CD4-positive, alpha-beta T cell treated with Interleukin-21 for 1 hour (primary cell): ENCODE measurements at places on chromosomes 13 and 19.

DNA sequence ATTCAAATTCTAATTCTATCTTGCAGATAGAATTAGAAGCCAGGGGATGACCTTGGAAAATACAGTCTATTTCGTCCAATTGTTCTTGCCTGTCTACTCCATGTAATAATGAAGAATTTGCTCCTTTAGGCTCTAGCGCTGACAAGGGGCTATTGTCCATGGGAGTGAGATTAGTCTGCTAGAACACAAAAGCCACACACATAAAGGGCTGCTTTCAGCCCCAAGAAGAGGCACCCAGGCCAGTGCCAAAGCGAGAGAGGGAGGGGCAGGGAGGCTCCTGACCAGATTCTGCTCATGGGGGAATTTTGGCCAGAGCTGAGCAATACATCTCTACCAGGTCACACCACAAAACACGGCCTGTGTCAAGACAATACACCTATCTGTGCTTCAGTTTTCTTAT lies 1306.9 kb downstream of the UQCRFS1 start:
- DNase-seq, result no peak

GRCh38 chr19:14168259-14168972 lies 32.0 kb upstream of the ASF1B start:
- no peak for DNase-seq

GRCh38 chr13:97231118-97231828 lies 9.1 kb downstream of the MBNL2 start:
- DNase-seq, result no peak

GRCh38 chr13:99196466-99197116 lies 4.1 kb upstream of the UBAC2 start:
- DNase-seq, result peak; percentile 62

GRCh38 chr19:10418235-10418484 lies 2.2 kb upstream of the PDE4A start:
- DNase-seq, result no peak

DNA sequence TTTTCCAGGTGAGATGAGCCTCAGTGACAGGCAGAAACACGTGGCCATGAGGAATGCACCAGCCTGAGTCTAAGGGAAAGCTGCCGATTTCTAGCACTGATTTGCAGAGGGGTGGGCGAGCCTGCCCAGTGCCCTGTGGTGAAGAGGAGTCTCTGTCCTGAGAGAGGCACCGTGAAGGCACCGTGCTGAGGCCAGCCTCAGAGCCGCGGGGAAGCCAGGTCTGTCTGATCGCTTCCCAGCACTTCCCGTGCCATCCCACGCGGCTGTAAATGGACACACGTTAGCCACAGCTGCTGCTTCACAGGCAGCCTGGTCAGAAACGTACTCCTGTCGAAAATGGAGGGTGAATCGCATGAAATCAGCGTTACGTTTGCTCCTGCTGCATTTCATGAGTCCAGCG lies 79.8 kb downstream of the ATP11A start:
- DNase-seq, result no peak

- no peak for DNase-seq
These were observed 1.5 kb downstream of the PDS5B start for GRCh38 chr13:32587811-32588170.

GRCh38 chr13:30071969-30072817 lies 221.8 kb upstream of the UBL3 start:
- no peak for DNase-seq

GRCh38 chr13:59691501-59692066 lies 472.1 kb downstream of the DIAPH3 start:
- DNase-seq, result no peak

GRCh38 chr19:33416307-33417215 lies 43.1 kb downstream of the CEBPG start:
- peak; percentile 65 for DNase-seq

DNA sequence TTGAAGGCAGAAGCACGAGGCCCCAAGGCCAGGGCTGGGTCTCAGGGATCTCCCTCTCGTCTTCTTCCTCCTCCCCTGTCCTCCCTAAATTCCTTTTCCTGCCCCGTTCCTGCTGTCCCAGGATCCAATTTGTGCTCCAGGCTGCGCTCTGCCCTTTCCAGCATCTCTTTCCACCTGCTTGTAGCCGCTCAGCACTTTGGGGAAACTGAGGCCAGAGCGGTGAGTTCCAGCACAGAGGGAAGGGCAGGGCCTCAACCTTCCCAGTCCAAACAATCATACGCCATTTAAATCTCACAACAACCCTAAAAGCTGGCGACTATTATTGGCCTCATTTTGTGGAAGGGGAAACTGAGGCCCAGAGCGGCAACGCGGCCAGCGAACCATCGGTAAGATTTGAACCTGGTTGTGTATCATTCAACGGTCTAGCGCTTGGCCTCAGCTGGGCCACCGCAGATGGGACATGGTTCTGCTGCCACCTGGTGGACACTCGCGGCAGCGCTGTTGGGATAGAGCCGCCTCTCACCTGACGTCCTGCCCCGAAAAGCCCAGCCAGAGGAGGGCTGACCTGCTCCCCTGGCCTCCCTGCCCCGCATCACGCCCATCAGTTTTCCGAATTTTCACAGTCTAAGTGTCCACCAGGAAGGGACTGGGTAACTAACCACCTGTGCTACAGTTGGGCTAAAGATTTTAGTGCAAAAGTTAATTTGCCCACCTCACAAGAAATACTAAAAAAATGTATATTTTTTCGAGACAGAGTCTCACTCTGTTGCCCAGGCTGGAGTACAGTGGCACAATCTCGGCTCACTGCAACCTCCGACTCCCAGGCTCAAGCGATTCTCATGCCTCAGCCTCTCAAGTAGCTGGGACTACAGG lies 4.2 kb upstream of the RPL18A start:
- peak; percentile 89 for DNase-seq

DNA sequence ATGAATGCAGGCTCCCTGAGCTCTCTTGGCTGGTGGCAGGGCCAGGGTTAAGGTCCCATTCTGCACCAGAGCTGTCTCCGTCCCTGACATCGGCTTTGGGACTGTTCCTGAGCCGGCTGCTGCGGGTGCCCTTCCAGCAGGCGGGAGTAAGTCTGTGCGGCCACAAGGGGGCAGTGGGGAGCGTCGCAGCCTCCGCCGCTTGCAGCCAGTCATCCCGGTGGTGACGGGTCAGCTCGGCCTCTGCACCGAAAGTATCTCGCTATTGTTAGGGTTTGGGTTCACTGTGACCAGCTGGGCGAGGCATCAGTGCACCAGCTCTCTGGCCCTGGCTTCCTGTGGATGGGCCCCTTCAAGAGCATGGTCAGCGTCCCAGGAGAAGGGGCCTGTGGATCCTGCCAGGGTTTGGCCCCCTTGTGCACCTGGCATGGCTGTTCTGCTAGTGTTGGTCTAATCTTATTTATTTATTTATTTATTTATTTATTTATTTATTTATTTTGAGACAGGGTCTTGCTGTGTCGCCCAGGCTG lies 15.1 kb downstream of the NDUFB7 start:
- peak; percentile 71 for DNase-seq

- DNase-seq, result no peak
These were observed 12.0 kb downstream of the B3GNT8 start for GRCh38 chr19:41415154-41415571.

DNA sequence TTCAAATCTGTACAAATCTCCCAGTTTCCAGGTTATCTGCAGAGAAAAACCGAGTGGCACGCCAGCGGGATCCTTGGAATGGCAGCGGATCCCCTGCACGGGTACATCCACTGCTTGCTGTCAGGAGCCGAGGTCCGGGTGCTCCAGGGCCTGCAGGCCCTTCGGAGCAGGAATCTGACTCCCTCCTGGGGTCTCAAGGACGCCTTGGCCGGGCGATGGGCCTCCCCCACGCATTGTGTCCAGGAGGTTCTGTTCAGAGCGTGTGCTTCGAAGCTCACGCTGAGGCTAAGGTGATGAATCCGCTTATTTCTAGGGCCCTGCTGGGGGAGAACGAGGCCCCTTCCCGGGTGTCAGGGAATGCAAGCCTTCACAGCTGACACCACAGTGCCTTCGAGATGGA lies 148.9 kb downstream of the SOX1 start:
- DNase-seq, result no peak

- no peak for DNase-seq
These were observed 192.6 kb downstream of the PCDH17 start for GRCh38 chr13:57824121-57824520.

- no peak for DNase-seq
These were observed 2.3 kb upstream of the GPR12 start for GRCh38 chr13:26762745-26763345.

DNA sequence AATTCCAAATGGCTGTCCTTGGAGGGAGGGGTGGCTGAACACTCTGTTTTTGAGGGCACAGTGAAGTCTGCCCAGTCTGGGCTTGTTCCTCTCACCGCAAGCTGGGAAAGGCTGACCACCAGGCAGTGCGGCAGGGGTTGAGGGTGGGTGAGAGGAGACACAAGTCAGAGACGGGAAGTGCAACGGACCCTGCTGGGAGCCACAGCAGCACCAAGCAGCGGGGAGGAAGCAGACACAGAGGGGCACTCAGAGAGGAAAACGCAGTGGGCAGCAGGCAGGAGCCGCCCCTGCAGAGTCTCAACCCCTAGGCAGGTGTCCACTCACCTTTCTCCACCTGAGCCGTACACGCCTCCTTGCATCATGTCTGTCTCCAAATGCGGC lies 15.6 kb downstream of the AKAP8L start:
- DNase-seq, result no peak

DNA sequence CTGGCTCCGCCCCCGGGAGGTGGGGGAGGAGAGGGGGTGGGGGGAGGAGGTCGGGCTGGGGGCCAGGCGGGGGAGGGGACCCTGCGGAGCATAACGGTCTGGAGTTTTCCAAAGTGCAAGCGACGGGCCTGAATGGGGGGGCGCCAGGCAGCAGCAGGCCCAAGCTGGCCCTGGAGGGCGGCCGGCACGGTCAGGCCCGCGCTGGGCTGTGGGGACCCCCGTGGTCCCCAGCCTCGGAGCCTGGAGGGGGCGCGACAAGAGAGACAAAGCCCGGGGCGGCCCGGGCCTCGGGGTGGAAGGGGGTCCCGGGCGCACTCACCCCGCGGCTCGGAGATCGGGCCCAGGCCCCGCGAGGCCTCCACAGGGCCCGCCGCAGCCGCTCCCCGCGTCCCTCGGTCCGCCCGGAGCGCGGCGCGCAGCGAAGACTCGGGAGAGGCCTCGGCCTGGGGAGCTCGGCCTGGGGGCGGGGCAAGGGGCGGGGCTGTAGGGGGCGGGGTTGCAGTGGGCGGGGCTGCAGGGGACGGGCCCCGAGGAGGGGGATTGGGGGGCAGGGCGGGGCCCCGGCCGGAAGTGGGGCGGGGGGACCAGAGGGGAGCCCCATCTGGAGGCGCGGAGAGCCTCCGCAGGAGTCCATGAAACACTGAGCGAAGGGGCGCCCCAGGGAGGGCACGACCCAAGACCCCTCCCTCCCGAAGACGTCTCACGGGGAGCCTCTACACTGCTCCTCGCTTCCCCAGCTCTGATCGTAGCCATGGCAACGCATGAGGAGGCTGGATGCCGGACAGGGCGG lies 47.6 kb downstream of the PTPRS start:
- peak; percentile 38 for DNase-seq

DNA sequence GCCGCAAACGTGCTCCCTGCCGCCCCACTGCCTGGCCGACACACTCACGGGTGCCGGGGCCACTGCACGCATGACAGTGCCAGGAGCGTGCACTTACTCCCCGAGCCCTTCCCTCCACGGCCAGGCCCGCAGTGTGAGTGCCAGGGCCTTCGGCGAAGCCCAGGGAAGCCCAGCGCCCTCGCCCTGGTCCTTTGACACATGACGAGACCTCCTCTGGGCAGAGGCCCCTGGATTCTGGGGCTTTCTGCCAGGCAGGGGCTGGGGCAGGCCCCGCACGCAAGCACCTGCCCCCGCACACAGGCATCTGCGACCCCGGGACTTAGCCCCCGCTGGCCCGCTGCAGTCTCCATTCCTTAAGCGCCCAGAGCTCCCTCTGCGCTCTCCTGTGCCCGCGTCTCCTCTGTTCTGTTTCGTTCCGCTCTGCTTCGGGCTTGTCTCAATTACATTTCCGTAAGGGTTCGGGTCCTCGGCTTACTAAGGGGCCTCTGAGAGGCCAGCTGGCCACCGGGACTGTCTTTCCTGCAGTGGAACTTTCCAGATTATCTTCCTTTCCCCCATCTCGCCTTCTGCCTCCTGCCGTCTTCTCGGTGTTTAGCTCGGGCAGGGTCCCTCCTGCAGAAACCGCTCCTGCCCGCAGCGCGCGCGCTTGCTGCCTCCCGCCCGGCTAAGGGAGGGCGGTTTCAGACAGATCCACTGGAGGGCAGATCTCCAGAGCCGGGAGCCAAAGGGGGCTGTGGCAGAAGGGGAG lies 98.8 kb downstream of the ING1 start:
- no peak for DNase-seq

GRCh38 chr19:7772752-7773291 lies 9.8 kb downstream of the CLEC4M start:
- peak; percentile 40 for DNase-seq

GRCh38 chr13:94394723-94395122 lies 84.8 kb downstream of the DCT start:
- no peak for DNase-seq

GRCh38 chr13:36345438-36346221 lies 564 bp downstream of the SPART start:
- DNase-seq, result peak; percentile 62

GRCh38 chr19:16587833-16588823 lies 15.9 kb upstream of the SLC35E1 start:
- DNase-seq, result peak; percentile 72

- no peak for DNase-seq
These were observed 685 bp upstream of the SUPT5H start for GRCh38 chr19:39444598-39445195.

- no peak for DNase-seq
These were observed 41.6 kb downstream of the IFT88 start for GRCh38 chr13:20608438-20609020.

DNA sequence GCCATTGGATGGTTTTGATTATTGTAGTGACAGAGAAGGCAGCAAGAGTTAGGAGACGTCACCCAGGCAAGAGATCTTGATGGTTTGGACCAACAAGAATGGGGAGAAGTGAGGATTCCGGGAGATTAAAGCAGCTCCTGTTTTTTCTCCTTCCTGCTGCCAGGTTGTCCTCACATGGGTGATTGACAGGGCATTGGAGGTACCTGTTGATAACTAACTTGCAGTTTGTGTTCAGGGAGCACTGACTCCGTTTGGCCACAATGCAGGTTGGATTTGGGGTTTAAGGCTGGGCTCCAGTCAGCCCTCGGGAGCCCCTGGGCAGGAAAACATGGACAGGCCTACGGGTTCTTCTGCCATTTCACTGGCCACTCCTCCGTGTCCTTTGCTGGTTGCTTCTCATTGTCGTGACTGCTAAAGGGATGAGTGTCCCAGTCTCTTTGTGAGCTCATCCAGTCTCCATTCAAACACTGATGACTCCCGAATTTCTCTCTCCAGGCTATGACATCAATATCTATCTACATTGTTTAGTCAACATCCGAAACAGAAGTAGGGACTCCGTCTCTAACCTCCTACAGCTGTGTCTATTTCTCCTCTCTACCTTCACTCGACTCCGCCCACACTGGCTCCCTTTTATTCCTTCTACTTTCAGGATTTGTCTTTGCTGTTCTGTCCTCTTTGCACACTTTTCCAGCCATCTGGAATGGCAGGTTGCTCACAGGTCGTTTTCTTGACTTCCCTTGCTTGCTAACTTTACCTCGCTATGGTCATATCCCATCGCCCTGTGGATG lies 1.3 kb upstream of the PTOV1 start:
- DNase-seq, result no peak
